Nucleus accumbens (tissue), 56 donors: ENCODE measurements at places on chromosomes 2 and 18.

GRCh38 chr2:173419506-173419905 is 64.8 kb downstream of the CDCA7 start:
- no peak for DNase-seq

- DNase-seq, result no peak
Observed at GRCh38 chr18:48948112-48949049, 2.4 kb downstream of the SMAD7 start.

- no peak for DNase-seq
Observed at GRCh38 chr2:238233625-238234024, 6.2 kb downstream of the HES6 start.

DNA sequence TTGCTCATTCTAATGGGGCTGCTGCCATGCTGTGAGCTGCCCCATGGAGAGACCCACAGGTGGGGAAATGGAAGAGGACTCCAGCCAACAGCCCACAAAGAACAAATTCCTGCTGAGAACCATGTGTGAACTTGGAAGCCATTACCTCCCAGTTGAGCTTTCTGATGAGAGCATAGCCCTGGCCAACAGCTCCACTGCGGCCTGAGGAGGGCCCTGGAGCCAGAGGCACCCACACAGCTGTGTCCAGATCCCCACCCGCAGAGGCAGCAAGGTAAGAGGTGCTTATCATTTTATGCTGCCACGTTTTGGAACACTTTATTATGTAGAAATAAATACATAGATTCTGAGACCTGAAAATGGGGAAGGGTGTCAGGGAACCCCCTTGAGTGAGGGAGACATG is 44.2 kb upstream of the OTOS start:
- DNase-seq, result no peak

- DNase-seq, result no peak
Observed at GRCh38 chr2:218607436-218608115, at the start of gene PLCD4. PLCD4 (plus strand) TSS chr2:218607899; CDS start chr2:218615740, 7,841 bp downstream.

DNA sequence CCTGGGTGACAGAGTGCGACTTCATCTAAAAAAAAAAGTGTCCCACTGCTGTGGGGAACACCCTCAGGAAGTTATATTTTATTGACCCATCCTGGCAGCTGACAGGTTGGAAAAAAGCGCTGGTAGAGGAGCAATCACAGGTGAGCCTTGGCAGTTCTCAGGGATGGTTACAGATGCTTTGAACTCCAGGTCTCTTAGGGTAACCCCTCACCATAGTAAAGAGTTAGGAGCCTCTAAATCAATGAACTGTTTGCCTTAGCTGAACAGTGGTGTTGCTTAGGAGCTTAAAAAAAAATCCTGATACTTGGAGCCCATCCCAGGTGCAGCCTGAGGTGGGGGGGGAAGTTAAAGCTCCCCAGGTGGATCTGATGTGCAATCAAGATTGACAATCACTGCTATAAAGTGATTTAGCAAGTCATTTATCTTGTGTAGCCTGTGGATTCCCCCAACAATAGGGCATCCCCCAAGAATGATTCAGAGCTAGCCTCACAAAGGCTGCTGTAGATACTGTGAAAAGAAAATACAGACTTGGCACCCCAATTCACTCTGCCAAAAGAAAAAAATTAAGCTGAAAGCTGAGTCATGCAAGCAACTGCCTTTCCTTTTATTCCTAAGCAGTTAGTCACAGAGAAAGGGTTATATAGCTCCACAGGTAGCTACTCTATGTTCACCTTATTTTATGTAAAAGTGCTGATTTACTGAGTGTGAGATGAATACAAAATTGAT is 14.8 kb downstream of the SLC16A14 start:
- DNase-seq, result no peak

- DNase-seq, result no peak
Observed at GRCh38 chr2:219172231-219173154, 2.7 kb upstream of the SLC23A3 start.

- DNase-seq, result no peak
Observed at GRCh38 chr18:33804258-33804657, 226.2 kb downstream of the ASXL3 start.

- DNase-seq, result peak; percentile 44
Observed at GRCh38 chr2:3349211-3349693, 28.4 kb downstream of the EIPR1 start.

DNA sequence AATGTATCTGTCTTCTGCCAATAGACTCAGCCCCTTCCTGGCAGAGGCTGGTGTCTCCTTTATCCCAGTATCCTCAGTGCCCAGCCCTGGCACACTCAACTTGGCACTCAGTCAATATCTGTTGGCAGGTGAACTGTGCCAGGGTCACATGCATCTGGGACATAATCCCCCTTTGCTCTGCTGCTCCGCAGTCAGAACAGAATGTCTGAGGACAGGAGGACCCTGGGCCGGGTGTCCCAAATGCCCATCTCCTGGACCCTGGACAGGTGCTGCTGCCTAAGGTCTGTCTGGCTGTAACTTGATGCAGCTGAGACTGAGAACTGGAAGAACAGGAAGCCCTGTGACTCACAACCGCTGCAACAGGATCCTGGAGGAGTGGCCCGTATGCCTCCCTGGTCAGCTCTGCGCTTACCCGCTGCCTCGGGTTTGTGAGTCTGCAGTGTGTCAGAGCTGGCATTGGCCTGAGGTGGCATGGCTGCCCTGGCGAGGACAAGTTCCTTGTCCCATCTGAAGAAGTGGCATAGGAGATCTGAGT is 11.4 kb downstream of the HK2 start:
- no peak for DNase-seq

DNA sequence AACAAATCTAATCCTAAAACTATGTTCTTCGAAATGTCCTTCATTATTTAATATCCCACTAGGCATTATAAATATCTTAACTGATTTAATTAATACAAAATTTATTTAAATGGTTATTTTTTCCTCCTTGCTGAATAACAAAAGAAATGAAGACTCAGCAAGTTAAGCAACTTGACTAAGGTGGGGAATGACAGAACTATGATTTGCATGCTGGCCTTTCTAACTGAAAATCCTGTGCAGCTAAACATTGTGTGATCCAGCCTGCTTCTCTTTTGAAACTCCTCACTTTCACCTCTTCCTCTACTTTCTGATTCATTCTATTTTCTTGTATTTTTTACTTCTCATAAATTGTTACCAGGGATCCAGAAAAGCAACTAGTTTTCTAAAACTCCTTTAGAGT is 132.0 kb downstream of the CALCRL start:
- no peak for DNase-seq

- no peak for DNase-seq
Observed at GRCh38 chr2:190415794-190416775, 7.9 kb downstream of the MFSD6 start.

- no peak for DNase-seq
Observed at GRCh38 chr2:194602750-194603149, 1054.3 kb upstream of the SLC39A10 start.

GRCh38 chr2:30031184-30031583 is 109.8 kb upstream of the ALK start:
- DNase-seq, result no peak

DNA sequence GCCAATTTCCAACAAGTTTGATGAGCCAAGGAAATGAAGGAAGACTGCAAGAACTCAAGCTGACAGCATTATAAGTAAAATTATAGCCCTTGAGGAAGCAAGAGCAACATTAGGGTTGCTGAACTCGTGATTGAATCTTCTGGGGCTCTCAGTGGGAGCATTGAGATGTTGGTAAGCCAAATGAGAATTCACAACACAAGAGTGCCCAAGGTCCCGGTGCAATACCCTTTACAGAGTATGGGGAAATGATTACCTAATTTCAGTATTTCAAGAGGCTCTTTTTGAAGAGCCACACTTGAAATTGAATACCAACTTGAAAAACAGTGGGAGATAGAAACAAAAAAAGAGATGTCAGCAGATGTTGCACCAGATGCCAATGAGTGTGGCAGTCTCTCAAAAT is 554.5 kb downstream of the STK39 start:
- DNase-seq, result no peak

DNA sequence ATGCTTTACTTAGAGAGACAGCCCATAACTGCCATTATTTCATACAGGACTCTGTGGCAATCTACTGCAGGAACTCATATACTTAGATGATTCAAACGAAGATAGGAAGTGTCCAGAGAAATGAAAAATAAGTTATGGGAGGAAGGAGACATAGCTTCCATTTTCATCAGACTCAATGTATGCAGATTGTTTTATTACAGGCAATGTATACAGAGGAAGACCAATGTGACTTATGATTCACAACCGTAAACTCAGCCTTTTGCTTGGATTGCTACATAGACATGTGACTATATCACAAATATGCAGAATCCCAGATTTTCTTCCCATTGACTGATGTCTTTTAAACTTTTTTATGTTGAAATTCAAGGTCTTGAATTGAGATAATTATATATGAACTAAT is 793.4 kb downstream of the SATB2 start:
- no peak for DNase-seq

DNA sequence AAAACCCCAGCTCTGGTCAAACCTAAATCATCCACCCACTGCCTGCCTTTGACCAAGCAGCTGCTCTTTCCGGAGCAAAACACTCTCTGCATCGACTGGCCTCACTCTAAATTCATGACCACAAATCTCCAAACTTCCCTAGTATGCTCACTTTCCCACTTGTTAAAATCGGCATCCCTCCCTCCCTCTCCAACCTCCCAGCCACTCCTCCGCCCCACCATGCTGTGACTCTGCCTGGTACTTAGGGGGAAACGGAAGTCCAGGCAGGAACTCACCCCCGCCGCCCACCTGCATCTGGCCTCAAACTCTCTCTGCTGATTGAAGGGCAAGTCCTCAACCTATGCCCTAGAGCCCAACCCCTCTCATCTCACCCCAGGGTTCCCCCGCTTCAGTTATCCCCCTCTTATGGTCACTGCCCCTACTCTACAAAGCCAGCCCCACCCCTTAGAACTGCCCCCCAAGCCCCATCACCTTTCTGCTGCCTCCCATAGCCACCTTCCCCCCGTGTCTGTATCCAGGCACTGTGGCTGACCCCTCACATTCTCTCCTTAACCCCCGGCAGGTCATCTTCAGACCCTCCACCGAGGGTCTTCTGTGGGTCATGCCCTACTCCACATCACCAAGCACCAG is 3.8 kb upstream of the ADRA2B start:
- DNase-seq, result no peak

- DNase-seq, result no peak
Observed at GRCh38 chr2:36438449-36438977, 82.9 kb downstream of the CRIM1 start.

DNA sequence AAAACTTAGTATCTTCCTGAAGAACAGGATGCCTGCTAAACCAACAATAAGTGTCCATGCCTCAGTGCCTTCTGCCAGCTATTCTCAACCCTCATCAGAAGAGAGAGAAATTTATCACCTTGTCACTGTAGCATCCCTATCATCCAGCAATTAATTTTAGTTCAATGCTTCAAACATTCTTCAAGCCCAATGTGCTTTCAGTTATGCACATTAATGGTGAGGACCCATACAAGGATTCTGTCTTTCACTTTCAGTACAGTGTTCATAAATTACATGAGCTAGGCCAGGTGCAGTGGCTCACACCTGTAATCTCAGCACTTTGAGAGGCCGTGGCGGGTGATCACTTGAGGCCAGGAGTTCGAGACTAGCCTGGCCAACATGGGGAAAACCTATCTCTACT is 47.0 kb upstream of the MSH6 start:
- no peak for DNase-seq

DNA sequence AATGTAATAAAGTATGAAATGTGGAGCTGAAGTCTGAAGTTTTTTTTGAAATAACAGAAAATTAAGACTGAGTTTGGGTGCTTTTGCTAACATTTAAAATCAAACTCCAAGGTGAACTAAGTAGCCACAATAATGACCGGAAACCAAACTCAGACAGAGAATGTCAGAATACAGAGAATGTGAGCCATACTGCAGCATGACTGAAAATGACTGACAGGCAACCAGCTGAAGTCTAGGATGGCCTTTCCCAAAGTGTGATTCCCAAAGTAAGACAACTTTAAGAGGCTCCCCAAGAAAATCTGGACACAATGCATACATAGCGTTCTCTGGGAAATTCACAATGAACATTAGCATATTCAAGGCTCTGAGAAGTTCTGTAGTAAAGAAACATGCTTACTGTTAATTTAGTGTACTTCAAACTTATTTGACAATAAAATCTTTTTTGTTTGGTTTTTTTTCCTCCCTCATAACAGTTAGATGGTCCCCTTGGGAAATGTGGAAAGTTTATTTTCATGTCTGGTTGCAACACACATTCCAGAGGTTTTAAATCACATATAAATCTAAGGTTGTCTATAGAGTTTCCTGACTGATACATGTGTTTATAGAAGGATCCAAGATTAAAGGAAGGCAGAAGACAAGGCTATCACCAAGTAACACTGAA is 28.6 kb downstream of the PLA2R1 start:
- no peak for DNase-seq

- DNase-seq, result no peak
Observed at GRCh38 chr2:190562121-190562520, 27.6 kb upstream of the NEMP2 start.

GRCh38 chr2:10047616-10048500 is 4.5 kb downstream of the KLF11 start:
- no peak for DNase-seq

DNA sequence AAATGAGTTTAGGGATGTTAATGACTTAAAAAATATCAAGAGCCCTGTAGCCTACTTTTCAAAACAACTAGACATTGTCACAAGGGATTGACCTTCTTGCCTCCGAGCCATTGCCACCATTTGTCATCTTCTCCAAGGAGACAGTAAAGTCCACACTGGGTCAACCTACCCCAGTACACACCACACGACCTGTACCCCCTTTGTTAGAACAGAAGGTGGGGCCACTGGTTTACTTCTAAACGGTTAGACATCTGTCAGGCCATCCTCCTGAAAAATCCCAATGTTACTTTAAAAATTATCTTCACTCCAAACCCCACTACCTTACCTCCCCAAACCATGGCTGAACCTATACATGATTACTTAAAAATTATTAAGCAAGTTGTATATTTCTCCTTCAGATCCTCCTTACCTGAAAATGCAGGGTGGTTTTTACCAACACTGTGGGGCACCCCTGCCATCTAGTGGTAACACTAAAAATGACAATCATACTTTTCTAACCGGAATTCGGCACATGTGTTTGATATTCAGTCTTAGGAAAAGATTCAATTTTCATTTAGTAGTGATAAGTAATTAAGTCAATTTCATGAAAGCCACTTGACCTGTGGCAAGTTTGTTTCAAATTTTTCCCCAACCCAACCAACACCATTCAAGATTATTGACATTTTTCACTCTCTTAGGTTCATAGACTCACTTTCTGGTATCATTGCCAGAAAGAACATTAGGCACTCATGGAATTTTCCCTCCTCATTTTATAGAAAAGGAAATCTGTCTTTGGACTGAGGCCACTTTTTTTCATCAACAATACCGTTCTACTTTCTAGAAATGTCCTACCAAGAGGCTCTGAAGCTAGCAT is 265.3 kb upstream of the PKDCC start:
- DNase-seq, result no peak

GRCh38 chr2:121791801-121792221 is 36.4 kb downstream of the TSN start:
- DNase-seq, result no peak

- no peak for DNase-seq
Observed at GRCh38 chr2:219538504-219538951, 5.1 kb downstream of the CHPF start.

GRCh38 chr2:174553811-174554493 is 43.7 kb downstream of the WIPF1 start:
- DNase-seq, result no peak

- DNase-seq, result no peak
Observed at GRCh38 chr18:22165603-22166068, 3.8 kb upstream of the GATA6 start.

GRCh38 chr2:147460155-147460554 is 384.7 kb upstream of the ACVR2A start:
- no peak for DNase-seq

GRCh38 chr18:43662657-43663056 is 385.4 kb upstream of the SYT4 start:
- no peak for DNase-seq

- DNase-seq, result no peak
Observed at GRCh38 chr2:60551240-60552077, 2.0 kb downstream of the BCL11A start.
